ENCODE measurements at places on chromosomes 5 and 9.
A peak's percentile ranks its signal among the peaks of the same experiment; 100 is the strongest.

DNA sequence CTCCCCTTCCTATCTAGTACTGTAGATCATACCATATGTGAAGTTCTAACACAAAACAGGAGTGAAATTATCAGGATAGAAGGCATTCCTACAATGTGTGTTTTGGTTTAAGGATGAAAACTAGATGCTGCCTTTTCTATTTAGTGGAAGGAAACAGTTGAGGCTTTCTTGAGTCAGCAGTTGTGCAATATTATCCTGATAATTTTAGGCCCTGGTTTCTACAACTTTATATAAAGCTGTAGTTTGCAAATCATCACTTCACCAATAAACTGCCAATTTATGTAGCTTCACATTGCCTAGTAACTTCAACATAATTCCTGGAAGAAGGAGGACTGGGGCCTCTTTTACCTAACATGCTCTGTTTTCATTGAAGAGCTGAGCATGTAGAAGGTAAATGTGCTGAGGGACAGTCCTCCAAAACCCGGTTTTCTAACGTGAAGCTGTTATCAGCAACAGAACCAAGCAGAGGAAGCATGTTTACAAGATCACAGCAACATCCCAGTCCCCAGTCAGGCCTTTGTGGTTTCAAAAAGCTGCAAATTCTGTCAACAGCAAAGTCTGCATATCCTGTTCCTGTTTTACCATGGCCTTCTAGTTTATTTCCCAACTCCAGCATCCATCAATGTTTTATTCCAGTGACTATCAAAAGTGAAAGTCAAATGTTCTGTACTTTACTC is 513.4 kb upstream of the MEF2C start:
- peak; percentile 6 for DNase-seq

DNA sequence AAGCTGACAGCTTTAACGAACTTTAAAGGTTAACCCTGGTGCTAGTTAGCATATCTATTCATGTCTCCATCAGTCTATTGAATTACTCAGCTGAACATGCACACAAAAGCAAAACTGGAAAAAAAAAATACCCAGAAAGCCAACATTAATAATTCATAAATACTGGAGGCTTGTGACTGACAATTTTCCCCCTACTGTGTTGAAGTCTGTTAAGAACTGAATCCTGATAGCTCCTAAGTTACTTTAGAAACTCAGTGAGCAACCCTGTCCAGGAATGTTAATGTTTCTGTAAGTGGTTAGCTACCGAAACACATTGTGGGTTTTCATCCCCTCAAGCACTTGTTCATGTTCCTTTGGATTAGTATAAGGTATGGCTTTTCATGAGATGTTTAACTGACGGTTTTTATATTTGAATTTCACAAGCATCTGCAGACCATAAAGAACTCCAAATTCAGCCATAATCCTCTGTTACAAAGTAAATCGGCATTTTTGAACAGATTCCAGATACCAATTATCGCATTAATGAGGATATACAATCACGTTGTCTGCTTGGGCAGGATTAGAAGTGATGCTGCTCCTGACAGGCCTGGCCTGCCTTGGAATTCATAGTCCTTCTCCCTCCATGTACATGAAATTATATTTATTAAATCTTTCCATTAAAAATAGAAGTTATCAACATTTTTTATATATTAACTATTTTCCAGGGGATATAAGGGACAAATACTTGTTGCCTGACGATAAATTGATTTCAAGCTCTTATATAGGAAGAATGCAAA is 331.2 kb downstream of the TLE4 start:
- no peak for DNase-seq

DNA sequence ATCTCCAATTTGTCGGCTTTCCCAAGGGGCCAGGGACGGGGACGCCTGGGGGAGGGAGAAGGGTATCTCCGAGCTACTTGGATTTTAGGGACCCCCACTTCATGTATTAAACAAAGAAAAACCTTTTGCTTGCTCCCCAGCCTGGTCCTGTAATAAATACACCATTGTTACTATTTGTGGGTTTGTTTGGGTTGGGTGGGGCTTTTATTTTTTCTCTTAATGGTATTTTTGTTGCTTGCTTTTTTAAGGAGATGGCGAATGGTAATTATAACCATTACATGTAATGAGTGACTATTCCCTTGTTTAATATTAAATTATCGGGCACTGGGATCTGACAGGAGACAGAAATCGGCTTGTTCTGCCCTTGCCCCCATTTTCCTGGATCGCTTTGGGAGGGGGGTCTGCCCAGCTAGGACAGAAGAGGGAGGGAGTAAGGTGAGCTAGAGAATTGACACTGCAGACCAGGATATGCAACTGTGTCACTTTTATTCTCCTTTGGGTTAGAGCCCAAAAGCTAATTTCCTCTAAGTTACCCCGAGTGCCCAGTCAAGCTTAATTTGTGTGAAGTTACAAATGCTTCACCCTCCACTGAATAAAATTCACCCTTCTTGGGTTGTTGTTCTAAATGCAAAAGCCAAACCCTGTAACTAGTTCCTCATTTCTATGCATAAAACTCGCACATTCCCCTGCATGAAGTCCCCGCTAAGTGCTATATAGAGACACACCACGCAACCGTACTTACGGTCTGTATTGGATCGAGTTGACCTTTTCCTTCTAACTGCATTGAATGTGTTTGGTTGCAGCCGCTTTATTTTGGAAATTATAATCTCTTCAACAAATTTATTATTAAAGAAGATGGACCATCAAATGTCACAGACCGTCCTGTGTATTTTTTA is 1.6 kb upstream of the ZNF608 start:
- DNase-seq = no peak

- peak; percentile 59 for DNase-seq
These were observed 112.7 kb downstream of the OSTF1 start for GRCh38 chr9:75200892-75201470.

GRCh38 chr9:110142253-110142652 is 65.7 kb downstream of the C9orf152 start:
- no peak for DNase-seq

GRCh38 chr5:179336126-179336870 is 9.0 kb downstream of the ADAMTS2 start:
- no peak for DNase-seq

- no peak for DNase-seq
These were observed 429.1 kb downstream of the NR2F1-AS1 start for GRCh38 chr5:93151896-93152295.

DNA sequence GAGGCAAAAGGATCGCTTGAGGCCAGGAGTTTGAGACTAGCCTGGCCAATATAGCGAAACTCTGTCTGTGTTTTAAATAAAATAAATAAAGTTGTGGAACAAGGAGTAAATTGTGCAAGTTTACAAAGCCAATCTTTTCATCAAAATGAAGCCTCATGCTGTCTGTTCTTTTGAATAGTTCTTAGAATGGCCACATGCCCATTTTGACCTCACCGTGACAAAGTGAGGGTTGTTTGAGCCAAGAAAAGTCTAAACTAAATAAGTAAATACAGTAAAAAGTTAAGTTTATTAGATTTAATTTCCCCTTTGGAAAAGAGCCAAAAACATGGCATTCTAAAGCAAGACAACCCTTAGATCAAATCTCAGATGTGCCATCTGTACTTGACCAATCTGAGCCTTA is 165.7 kb downstream of the NDUFS4 start:
- no peak for DNase-seq

- no peak for DNase-seq
These were observed 214.7 kb downstream of the DENND1A start for GRCh38 chr9:123715258-123715657.

DNA sequence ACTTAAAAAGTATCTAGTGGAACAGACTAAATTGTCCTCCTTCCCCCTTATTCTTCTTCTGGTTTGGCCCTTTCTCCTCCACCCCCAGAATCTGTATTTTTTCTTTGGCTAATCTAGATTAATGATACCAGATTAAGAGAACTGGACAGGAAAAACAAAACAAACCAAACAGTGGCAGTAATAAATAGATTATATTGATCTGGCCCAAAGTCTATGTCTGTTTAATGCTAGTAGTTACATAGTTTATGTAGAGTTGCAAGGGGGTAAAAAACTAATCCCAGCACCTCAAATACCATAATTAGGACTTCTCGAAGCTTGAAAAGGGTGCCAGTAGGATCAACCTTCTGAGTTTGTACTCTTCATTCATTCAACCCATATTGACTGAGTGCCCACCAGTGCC is 104.5 kb downstream of the ARL15 start:
- no peak for DNase-seq

GRCh38 chr5:83662558-83662957 is 58.1 kb downstream of the HAPLN1 start:
- DNase-seq = no peak

- DNase-seq = no peak
These were observed 5.0 kb upstream of the GPRIN1 start for GRCh38 chr5:176614805-176615478.

- no peak for DNase-seq
These were observed 232.4 kb downstream of the KCTD16 start for GRCh38 chr5:144403058-144403457.

DNA sequence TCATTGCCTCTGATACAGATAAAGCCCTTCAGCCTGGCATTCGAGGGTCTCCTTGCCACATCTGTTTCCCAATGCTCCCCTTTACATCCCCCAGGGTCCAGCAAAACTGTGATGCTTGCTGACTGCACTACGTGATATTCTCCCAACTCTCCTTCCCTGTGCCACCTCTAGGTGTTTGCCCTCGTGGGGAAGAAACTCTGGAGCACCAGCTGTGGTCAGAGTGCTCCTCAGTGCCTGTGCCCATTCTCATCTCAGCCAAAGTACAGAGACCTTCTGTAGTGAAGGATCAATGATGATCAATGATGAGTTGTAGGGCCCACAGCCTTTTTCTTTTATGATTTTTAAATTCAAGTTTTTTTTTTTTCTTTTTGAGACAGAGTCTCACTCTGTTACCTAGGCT is 40.3 kb upstream of the MELK start:
- no peak for DNase-seq

DNA sequence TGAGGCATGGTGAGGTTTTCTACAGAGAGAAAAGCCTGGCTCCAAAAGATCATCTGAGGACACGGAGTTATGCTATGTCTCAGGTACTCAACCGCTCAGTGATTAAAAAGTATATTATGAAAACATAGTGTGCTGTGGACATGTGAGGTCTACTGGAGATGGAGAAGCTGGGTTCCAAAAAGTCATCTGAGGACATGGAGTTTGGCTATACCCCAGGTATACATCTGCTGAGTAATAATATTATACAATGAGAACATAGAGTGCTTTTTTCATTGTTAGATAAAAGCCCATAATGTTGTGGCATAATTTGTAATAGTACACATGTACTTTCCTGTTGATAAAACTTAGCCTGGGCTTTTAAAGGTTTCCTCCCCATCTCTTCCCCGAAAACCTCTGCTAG is 70.7 kb upstream of the SHISAL2B start:
- DNase-seq = no peak

DNA sequence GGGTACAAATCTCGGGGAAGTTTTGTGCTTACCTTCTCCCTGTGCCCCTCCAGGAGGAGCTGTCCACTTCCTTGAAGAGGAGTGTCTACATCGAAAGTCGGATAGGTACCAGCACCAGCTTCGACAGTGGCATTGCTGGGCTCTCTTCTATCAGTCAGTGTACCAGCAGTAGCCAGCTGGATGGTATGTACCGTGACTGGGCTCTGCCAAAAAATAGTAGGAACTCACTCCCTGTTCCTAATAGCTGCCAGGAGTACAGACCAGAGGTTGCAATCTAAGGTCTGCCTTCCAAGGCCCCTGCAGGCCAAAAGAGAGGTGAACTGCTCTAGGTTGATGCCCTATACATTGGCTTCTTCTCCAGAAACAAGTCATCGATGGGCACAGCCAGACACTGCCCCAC is 3.9 kb downstream of the KIF20A start:
- no peak for DNase-seq

- DNase-seq = no peak
These were observed at the start of gene MEIKIN for GRCh38 chr5:131945551-131946168. TSS of gene MEIKIN (minus strand) at chr5:131945663. CDS start at chr5:131945505, 158 bp downstream.

DNA sequence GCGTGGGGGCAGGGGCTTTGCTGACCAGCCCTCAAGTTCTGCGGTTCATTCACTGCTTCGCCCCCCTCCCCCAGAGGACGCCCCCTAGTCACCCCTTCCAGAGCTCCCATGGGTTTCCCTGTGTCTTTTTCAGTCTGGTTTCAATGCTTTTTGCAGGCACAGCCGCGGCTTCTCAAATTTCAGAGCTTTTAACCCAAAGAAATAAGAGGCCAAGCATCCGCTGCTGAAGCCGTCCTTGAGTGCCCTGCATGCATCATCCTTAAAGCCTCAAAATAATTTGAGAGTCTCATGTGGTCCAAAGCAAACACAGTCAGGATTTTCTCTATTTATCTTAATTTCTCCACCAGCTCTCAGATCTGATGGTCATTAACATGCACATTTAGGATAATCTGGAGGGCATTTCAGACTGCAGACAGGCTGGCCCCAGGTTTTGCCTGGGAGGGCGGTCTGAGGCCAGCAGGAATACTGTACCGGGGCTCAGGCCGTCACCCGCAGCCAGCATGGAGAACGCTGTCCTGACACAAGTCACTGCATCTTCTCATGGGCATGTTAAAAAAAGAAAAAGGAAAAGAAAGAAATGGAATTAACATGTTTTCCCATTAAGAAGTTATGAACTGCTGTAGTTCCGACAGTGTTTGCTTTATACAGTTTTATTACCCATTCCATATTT is 420.8 kb upstream of the IRX4 start:
- DNase-seq = no peak

GRCh38 chr5:37836235-37836591 is 3.6 kb downstream of the GDNF start:
- no peak for DNase-seq

- DNase-seq = no peak
These were observed 234.8 kb downstream of the AUH start for GRCh38 chr9:91126761-91127445.

DNA sequence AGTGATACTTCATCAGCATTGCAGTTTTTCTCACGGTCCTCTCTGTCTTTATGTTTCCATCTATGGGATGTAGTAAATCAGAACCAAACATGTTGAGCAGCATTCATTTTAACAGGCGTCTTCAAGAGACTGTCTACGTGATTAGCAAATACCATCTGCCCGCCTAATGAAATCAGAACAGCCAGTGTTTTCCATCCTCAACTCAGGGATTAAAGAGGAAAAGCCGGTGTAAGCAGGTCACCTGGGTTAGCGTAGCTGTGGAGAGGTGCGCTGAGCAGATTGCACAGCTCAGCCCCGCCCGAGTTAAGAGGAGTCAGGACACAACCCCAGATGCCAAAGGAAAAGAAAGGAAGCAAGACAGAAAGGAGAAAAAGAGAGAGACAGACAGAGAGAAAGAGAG is 54.3 kb upstream of the ANKRD33B start:
- no peak for DNase-seq

DNA sequence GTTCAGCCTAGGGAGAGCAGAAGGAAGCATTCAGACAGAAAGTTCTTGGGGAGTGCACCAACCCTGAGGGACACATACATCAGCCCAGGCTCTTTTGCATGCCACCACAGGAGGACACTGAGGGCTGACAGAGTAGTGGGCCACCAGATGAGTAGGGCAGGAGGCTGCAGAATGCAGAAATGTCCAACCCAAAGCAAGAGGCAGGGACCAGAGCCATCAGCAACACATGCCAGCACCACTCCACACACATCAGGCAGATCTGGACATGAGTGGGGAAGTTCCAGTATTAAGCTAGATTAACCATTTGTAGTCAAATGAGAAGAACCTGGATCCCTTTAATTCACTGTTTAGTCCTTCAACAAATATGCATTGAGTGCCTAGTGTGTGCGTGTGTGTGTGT is 35.7 kb upstream of the OTULINL start:
- DNase-seq = no peak

GRCh38 chr5:105453216-105453807 is 1890.7 kb upstream of the NUDT12 start:
- no peak for DNase-seq

Measured in CD4-positive, alpha-beta T cell treated with Interleukin-17A for 1 hour (primary cell).